ENCODE measurements at places on chromosomes 16 and 17. TPM values are rescaled to one million over a fixed set of nuclear protein-coding genes. Genes with fewer than 3 reads are reported as not detected.

PERCC1 gene
- not detected for total RNA-seq

- DNase-seq: peak; percentile 38
Measured at GRCh38 chr17:43900858-43901754, 6.2 kb downstream of the MPP2 start.

DNA sequence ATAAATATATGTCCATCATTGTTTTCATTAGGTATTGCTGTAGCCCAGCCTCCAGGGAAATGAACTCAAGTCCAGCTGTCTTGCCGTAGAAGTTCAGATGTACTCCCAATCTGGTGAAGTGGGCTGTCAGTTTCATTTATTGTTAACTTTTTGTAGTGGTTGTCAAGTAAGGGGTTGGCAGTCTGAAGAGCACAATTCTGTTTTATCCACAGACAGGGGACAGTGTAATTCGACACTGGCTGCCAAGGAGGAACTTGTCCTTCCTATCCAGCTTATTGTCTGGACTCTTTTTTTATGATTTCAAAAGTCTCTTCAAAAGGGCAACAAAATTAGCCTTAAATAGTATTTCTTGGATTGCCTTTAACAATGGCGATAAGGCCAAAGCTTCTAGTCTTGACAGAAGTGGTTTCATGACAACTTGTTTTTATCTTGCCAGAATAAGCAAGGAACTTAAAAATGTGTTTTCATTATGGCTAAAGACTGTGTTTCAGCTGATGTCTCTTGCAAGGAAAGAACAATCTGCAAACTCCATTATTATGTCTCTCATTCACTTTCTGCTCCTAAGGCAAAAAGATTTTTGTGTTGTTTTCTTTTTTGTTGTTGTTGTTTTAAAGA, 73.9 kb upstream of the TANC2 start:
- DNase-seq: no peak

GRCh38 chr17:29020576-29020975, 14.7 kb upstream of the SEZ6 start:
- DNase-seq: no peak

DNA sequence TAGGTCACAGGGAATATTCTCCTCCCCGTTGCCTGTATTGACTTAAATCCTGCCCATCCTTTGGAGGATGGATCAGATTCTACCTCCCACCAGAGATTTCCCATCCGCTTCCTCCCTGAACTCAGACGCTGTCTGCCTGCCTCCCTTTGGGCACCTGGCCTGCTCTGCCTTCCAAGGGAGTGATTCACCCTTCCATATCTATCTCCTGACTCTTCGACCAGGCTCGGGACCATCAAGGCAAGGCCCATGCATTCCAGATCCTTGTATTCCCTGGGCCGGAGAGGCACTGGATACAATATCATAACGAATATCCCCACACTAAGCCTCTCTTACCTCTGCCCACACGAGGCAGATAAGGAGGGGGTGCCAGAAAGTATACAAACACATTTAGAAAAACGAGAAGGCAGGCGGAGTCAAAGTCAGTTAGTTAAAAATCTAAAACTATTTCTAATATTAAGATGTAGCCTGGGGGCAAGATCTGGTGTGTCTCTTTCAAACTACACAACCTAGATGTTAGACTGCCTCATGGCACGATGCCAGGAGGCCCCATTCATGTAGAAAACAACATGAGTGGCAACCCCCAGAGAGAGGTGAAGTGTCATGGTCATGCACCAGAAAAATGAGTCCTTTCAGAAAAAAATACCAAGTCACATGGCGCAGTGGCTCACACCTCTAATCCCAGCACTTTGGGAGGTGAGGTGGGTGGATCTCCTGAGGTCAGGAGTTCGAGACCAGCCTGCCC, 9.2 kb downstream of the PMP22 start:
- no peak for DNase-seq

- DNase-seq: no peak
Measured at GRCh38 chr16:10805334-10805733, 13.3 kb downstream of the TVP23A start.

DNA sequence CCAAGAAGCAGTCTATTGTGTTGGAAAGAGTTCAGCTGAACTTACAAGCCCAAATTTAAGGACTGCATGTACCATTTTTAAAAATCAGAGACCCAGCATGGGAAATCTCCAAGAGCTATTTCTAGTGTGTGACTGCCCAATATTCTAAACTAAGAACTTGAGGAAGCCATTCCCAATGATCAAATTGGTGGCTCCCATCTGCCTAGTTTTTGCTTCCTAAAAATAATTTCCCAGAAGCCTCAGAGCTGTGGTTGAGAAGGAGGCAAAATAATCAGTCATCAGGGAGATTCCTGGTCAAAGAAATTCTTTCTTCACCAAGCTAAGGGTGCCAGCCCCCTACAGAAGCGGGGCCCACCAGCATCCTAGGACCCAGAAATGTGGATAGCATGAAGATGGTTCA, 176.1 kb upstream of the CDH5 start:
- DNase-seq: no peak

Data from Caki2 (cell line).